ENCODE measurements at places on chromosomes 1 and 21. TPM values are rescaled to one million over a fixed set of nuclear protein-coding genes. Genes with fewer than 3 reads are reported as not detected.

DNA sequence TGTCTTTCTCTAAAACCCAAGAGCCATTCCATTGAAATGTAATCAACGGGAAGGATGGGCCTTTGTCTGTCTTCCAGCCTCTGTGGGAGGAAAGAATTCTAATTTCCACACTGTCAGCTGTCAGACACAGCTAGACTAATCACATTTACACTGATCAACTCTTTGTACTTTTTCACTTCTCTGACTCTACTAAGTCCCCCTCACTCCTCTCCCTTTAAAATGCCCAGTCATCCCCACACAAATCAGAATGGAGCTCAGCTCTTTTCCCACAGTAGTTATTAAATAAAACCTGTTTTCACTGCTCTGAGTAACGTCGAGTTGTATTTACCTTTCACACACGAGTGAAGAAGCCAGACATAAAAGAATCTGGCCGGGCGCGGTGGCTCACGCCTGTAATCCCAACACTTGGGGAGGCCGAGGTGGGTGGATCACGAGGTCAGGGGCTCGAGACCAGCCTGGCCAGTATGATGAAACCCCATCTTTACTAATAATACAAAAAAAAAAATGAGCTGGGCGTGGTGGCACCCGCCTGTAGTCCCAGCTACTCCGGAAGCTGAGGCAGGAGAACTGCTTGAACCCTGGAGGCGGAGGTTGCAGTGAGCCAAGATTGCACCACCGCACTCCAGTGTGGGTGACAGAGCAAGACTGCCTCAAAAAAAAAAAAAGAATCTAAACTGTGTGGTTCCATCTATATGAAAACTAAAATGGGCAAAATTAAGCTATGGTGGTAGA, 13.3 kb downstream of the ZBTB8OS start:
- DNase-seq: no peak

GRCh38 chr1:40876891-40877290, 14.7 kb upstream of the CITED4 start:
- peak; percentile 28 for DNase-seq

GRCh38 chr1:208880433-208881100, 636.4 kb upstream of the PLXNA2 start:
- no peak for DNase-seq

DNA sequence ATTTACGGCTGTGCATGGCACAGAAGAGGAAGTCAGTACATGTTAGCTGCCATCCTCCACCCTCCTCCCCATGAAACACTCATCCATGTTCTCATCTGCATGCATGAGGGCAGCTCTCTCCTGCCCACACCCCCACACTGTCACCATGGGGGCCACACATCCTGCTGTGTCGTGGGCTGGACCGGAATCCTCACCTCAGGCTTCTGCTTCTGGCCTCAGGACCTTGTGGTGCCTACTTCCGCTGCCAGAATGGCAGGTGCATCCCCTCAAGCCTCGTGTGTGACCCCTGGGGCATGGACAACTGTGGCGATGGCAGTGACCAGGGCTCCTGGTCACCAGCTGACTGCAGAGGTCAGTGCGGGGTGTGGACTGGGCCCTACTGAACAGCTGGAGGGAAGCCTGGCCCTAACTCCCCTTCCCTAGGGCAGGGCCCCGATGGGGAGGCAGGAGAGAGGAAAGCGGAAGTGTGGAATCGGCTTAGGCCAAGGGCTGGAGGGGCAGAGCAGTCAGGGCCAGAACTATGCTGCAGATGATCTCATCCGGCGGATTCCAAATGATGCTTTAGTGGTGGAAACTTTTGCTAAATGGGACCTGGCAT, 3.8 kb downstream of the LDLRAD2 start:
- DNase-seq: peak; percentile 10

The SPRR1B gene
- not detected for total RNA-seq

The FCRL4 gene
- not detected for total RNA-seq

DNA sequence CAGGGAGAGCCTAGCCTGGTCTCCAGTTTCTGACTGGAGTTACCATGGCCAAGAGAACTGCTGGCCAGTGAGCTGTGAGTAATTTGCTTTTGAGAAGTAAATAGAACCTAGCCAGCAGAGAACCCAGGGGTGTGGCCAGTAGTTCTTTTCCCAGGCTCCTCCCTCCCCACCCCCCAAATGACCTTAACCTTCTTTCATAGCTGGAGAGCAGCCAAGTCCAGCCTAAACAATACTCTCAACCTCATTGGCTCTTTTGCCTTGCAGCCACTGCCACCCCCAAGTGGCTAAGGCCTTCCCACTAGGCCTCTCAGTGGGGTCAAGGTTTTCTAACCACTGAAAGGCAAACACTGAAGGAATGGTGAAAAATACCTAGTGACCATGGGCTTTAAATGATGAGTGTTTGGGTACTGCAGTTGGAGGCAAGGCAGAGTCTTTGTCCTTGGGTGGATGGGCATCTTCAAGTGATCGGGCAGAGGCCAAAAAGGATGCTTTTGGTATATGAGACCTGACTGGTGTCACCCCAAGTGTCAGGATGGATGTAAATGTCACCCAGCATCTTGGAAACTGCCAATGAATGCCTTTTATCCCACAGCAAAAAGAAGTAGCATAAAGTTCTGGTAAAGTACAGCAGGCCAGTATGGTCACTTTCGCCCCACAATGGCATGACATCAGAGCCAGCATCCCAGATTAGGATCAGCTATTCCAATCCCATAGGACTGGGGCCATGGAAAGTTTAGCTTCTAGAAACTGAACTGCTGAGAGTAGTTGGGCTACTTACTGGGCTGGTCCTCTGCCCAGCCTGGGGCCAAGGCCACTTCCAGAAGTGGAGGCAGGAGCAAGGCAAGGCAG, 3.5 kb upstream of the PIGV start:
- peak; percentile 80 for DNase-seq

The IGSF21 gene
- not detected for total RNA-seq

GRCh38 chr1:17581389-17582123, 42.1 kb downstream of the ARHGEF10L start:
- DNase-seq: no peak

The AMY1A gene
- not detected for total RNA-seq

DNA sequence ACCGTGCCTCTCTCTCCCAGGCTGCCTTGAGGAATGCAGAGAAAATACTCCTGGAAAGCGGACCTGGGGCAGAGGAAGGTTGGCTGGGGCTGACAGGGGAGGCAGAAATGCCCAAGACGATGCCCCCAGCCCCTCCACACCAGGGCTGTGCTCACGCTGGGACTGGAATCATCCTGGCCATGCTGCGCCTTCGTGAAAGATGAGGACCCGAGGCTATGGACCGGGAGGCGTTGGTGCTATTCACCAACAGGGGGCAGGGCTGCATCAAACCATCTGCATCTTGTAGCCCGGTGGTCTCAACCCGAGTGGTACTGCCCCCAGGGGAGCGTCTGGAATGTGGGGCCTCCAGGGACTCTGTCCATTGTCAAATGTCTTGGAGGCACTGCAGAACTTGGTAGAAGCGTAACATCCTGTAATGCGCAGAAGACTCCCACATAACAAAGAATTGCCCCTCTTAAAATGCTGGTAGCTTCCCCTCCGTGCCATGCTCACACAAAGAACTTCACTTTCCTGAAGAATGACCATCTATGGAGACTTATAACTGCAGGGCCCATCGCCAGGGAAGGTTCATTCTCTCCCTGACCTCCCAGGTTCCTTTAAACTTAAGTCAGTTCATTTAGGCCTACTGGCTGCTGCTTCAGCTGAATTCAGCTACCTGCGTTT, 251.2 kb downstream of the RRAGC start:
- DNase-seq: peak; percentile 4

The NUP210L gene
- total RNA-seq: under 0.01 TPM

The RXFP4 gene
- total RNA-seq: not detected

The GBP7 gene
- not detected for total RNA-seq

The CERS2 gene
- 99.2 TPM for total RNA-seq

The IFI16 gene
- total RNA-seq: 60.3 TPM

GRCh38 chr1:54377040-54377691, 29.0 kb downstream of the SSBP3 start:
- peak; percentile 54 for DNase-seq

- DNase-seq: no peak
Measured at GRCh38 chr1:237270353-237270752, 228.4 kb downstream of the RYR2 start.

The ELF3 gene
- not detected for total RNA-seq

The KRTAP19-3 gene
- not detected for total RNA-seq

The USF1 gene
- 62.2 TPM for total RNA-seq

DNA sequence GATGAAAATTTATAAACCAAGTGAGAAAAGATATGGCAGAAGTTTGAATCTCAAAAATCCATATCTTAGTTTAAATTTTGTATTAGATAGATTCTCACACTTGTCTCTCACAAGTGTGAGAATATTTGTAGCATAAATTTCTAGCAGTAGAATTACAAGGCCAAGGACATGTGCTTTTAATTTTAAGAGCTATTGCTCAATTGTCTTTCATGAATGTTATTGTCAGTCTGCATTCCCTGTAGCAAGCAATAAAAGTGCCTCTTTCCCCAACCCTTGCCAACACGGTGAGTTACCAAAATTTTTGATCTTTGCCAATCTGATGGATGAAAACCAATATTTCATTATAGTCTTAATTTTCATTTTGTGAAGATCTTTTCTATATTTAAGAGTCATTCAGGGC, 64.0 kb downstream of the CTH start:
- no peak for DNase-seq

- no peak for DNase-seq
Measured at GRCh38 chr1:155145491-155145890, 5.2 kb upstream of the DPM3 start.

- no peak for DNase-seq
Measured at GRCh38 chr1:18174037-18174436, 66.4 kb downstream of the IGSF21 start.

DNA sequence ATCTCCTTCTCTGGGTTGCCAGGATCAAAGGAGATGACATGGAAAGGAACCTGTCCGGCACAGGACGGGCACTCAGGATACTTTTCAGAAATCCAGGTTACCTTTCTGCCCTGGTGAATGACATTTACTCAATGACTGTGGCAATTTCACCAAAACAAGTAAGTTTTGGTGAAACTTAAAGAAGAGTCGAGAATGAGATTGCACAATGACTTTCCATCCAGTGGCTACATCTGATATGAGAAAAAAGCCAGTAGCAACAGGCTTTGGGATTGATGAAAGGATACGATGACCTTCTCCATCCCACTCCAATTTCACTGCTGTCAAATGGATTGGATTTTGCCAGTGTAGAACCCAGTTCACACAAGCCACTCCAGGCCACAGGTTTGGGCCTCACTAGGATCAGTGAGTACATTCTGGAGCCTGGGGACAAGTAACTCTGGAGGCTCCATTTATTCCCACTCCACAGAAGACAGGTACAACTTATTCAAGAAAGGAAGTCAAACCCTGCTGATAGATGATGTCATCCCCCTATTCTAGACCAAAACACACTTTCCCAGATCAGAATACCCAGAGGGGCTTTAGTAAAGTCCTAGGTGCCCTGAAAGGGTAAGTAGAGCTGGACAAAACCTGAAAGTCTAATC, 63.3 kb downstream of the PLPP3 start:
- no peak for DNase-seq

The INAVA gene
- not detected for total RNA-seq

- peak; percentile 76 for DNase-seq
Measured at GRCh38 chr1:109783436-109783835, 19.7 kb upstream of the EPS8L3 start.

- DNase-seq: no peak
Measured at GRCh38 chr1:180909462-180909976, 3.2 kb upstream of the KIAA1614 start.

DNA sequence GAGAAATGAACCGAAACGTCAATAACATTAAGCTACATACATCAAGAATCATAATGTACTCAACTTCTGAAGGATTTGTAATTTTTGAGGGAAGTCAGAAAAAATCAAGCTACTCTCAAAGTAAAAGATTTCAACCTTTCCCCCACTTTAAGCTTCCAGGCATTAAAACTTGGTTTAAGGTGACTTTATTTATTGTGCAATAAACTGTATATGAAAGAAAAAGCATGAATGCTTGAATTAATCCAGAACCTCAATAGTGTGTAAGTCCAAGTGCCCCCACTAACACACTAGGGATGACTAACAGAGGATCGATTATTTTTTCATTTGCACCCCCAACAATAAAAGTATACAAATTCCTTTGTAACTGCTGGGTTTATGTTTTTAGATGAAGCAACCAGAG, 10.9 kb downstream of the GART start:
- no peak for DNase-seq

The RNU1-3 gene
- under 0.01 TPM for total RNA-seq

GRCh38 chr1:56411484-56412180, 167.7 kb downstream of the PLPP3 start:
- DNase-seq: no peak

The CTSE gene
- total RNA-seq: not detected

The EPHB2 gene
- total RNA-seq: 54.7 TPM

The PAX7 gene
- not detected for total RNA-seq

The CD52 gene
- total RNA-seq: not detected

DNA sequence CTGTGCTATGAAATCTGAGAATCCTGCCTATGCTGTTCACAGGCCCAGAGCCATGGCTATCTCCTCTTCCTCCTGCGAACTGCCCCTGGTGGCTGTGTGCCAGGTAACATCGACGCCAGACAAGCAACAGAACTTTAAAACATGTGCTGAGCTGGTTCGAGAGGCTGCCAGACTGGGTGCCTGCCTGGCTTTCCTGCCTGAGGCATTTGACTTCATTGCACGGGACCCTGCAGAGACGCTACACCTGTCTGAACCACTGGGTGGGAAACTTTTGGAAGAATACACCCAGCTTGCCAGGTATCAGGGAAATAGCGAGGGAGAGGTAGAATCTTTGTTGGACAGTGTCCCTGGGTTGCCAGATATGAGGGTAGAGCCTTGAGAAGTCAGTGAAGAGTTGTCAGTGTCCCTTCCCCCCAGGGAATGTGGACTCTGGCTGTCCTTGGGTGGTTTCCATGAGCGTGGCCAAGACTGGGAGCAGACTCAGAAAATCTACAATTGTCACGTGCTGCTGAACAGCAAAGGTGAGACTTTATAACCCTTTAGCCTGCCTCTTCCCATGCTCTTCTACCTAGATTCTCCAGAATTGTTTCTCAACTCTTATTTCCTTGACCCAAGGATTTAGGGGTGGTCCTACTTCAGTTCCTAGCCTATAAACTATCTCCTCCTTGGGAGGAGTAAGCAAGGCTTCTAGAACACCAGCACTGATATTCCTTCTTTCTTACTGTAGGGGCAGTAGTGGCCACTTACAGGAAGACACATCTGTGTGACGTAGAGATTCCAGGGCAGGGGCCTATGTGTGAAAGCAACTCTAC, 1.4 kb downstream of the NIT1 start:
- DNase-seq: peak; percentile 75
